ENCODE measurements at places on chromosomes 11 and 22.
A peak's percentile ranks its signal among the peaks of the same experiment; 100 is the strongest.

DNA sequence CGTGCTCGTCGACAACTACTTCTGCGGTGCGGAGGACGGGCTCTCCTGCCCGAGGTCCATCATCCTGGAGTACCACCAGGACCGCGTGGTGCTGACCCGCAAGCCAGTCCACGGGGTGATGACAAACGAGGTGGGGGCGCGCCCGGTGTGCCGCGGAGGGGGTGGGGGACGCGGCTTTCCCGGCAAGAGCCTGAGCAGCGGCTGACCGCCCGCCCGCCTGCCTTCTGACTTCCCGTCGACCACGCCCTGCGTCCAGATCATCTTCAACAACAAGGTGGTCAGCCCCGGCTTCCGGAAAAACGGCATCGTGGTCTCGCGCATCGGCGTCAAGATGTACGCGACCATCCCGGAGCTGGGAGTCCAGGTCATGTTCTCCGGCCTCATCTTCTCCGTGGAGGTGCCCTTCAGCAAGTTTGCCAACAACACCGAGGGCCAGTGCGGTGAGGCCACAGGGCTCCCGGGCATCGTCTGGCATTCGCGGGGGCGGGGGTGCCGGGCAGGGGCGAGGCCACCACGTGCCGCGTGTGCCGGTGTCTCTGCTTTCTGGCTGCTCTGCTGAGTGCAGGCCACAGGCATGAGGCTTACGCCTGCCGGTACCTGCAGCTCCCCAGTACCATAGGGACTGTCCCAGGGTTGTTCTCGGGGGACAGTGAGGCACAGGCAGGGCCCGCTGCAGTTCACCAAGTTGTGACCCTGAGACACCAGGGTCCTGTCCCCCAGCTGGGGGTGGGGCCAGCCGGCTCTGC lies 28.5 kb upstream of the MUC5B start:
- DNase-seq = no peak

DNA sequence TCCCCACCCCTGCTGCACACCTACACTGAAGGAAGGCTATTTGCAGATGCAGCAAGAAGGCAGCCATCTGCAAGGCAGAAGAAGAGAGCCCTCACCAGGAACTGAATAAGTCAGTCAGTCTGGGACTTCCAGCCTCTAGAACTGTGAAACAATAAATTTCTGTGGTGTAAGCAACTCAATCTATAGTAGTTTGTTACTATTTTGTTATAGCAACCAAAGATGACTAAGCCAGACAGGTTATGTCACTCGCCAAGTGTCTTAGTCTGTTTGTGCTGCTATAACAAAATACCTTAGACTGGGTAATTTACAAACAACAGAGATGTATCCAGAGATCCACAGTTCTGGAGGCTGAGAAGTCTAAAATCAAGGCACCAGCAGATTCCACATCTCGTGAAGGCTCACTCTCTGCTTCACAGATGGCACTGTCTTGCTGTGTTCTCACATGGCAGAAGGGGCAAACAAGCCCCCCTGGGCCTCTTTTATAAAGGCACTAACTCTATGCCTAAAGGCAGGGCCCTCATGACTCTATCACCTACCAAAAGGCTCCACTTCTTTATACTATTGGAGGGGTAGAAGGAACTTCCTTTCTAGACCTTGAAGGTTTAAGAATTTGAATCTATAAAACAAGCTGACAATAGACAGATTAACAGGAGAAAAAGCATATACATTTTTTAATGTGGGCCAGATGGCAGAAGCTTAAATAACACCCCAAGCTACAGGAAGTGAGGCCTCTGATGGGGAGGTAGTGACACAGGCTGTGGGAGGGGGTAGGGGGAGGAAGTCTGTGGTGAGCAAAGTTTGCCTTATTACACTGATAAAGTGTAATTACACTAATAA lies 12.3 kb downstream of the APOL6 start:
- peak; percentile 13 for DNase-seq

GRCh38 chr11:5488798-5489399 lies 414 bp downstream of the OR52D1 start:
- DNase-seq = no peak

- peak; percentile 83 for DNase-seq
Observed at GRCh38 chr22:17910561-17911311, 113.6 kb downstream of the MICAL3 start.

GRCh38 chr11:12213883-12214282 lies 103.5 kb downstream of the MICAL2 start:
- DNase-seq = no peak

DNA sequence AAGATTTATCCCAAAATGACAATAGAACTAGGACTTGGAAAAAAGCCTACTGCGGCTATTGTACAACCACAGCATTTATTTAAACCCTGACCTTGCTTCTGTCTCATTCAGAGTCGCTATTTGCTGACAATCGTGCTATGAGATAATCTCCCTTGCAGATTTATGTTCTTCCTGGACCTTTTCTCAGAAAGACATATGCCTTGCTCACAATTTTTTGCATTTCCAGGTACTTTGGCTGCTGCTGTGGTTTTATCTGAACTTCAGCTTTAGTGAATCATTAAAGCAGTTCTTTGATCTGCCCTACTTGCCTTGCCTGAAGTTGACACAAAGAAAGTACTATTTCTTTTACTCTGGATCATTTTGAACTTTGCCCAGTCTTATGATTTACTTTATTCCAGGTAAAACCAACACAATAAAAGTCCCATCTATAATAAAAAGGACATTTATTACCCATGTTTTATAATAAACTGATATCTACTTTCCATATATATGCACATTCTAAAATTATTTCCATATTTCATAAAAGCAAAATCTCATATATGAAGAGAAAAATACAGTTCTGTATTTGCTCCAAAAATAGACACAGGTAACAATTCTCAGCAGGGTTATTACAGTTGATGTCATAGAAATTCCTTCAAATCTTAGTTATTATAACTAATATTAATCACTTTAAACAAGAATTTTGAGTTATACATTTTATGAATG lies 63.4 kb upstream of the CARD18 start:
- DNase-seq = no peak

GRCh38 chr11:112942966-112943643 lies 18.1 kb upstream of the NCAM1 start:
- DNase-seq = no peak

DNA sequence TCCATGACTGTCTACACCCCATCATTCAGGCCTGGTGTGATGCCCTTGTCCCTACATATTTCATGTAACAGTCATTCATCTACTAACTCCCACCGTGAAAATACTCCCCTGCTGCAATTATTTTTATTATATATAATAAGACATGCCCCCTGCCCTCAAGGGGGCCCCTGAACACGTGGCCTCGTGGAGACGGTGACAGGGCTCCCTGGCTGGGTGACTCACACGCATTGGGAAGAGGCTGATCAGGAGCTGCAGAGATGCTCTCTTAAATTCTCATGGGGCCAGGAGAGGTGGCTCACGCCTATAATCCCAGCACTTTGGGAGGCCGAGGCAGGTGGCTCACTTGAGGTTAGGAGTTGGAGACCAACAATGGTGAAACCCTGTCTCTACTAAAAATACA lies 88.6 kb downstream of the ST3GAL4 start:
- DNase-seq = no peak

- DNase-seq = no peak
Observed at GRCh38 chr11:95154514-95154913, 64.9 kb downstream of the ENDOD1 start.

DNA sequence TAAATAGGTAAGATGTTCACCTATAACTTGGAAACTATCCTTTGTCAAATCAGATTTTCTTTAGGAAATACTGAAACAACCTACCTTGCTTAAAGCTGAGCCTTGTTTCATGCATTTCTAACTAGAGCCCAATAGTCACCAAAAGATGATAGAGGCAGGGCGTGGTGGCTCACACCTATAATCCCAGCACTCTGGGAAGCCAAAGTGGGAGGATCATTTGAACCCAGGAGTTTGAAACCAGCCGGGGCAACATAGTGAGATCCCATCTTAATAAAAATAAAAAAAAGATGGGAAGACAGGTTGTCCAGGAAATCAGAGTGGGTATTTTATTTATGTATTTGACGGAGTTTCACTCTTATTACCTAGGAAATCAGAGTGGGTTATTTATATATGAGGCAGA lies 38.3 kb downstream of the DDX6 start:
- no peak for DNase-seq

DNA sequence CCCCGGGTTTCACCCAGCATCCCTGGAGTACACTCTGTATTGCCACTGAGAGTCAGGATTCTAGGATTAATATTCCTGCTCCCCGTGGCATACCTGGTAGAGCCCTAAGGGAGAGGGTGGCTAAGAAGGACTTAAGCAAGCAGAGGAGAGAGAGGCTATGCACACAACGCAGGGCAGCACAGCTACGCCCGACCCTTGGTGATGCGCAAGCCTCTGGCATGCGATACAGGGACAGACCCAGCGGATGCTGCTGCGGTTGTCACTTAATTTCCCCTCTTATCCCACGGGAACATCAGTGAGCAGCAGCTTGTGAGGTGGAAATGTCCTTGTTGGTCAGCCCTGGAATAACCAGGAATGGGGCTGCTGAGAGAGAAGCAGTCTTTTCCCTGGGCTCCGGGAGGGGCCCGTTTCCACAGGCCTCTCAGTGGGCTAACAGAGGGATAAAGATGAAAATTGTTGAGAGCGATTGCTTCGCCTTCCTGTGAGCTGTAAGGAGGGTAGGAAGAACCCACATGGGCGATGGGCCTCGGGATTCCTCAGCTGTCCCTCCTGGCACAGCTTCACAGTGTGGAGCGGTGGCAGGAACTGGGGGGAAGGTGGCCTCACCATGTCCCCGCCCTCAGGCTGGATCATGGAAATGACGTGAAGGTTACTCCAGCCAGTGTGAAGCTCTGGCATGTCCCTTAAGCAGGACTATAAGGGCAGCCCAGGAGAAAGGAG lies 48.4 kb upstream of the RAB1B start:
- DNase-seq = no peak

DNA sequence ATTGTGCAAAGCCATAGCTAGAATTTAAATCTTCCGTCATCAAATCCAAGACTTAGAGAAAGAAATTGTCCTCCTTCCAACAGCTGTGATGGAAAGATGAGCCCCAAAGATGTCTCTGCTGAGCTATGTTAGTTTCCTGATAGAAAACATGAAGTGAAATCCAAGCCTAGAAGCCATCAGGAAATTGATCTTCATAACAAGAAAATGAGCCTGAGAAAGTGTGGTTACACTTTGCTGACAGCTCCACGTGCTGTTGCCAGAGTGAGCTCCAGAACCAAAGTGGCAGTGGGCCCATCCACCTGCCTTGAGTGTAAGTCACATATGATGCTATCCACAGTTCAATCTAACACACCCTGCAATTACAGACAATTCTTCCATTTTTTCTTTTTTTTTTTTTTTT lies 58.0 kb upstream of the UBASH3B start:
- no peak for DNase-seq

- no peak for DNase-seq
Observed at GRCh38 chr11:134604886-134605285, 192.8 kb upstream of the B3GAT1 start.

- DNase-seq = no peak
Observed at GRCh38 chr22:39498368-39498767, 3.7 kb upstream of the MIEF1 start.

DNA sequence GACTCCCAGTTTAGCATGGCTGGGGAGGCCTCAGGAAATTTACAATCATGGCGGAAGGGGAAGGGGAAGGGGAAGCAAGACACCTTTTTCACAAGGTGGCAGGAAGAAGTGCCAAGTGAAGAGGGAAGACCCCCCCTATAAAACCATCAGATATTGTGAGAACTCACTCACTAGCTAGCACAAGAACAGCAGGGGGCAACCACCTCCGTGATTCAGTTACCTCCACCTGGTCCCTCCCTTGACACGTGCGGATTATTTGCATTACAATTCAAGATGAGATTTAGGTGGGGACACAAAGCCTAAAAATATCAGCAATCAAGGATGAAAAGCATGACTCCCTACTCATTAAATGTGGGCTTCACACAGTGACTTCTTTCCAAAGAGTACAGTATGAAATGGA lies 155.0 kb upstream of the CCDC90B start:
- DNase-seq = no peak

DNA sequence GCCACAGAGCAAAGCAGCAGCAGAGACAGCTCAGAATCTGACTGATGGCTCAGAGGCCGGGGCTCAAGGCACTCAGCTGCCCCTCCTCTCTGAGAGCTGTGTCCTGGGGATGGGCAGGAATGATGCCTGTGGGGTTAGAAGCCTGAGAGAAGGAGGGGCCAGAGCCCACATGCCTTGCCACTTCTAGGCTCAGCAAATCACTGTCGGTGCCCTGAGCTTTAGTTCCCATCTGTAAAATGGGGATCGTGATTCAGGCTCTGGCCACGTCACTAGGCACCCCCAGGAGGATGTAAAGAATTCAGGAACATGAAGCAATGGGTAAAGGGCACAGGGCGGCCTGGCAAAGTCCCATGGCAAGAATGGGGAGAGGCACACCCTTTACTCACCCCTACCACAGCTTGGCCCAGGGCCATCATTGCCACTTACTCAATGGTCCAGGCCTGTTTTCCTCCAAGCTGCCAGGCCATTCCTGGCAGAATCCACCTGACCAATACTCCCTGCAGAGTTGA lies 3.4 kb upstream of the CDC42EP2 start:
- no peak for DNase-seq

DNA sequence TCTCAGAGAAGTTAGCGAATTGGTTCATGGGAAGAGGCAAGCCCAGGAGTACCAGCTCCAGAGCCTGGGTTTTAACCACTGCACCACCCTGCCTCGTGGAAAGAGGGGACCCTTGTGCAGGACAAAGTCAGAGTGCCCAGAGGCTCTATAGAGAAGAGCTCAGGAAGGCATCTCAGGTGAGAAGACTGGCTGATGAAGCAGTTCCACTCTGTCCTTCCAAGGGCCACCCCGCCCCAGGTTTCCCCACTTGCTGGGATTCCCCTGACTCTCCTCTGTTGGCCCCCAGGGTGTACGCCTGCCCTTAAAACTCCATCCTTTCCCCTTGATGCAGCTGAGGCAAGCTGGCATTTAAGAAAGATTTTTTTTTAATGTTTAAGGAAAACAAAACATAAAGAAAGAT lies 265.8 kb downstream of the BUD13 start:
- no peak for DNase-seq

DNA sequence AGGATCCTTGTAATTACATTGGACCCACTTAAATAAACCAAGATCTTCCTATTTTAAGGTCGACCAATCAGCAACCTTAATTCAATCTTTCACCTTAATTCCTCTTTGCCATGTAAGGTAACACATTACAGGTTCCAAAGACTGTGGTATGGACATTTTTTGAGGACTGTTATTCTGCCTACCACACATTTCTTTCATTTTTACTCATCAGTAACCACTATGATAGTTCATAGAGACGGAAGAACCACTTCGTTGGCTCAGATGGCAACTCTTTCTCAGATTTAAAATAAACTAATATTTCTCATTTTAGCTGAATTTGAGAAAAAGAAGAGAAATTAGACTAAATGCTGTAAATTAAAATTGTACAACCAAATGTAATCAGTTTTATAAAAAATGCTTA lies 96.3 kb downstream of the PAX6 start:
- DNase-seq = no peak

- DNase-seq = no peak
Observed at GRCh38 chr11:35216962-35217678, 78.1 kb downstream of the CD44 start.
